ENCODE measurements at places on chromosomes 1 and 21.

- DNase-seq, result no peak
These were observed 35.6 kb upstream of the RNPC3 start for GRCh38 chr1:103489935-103490334.

DNA sequence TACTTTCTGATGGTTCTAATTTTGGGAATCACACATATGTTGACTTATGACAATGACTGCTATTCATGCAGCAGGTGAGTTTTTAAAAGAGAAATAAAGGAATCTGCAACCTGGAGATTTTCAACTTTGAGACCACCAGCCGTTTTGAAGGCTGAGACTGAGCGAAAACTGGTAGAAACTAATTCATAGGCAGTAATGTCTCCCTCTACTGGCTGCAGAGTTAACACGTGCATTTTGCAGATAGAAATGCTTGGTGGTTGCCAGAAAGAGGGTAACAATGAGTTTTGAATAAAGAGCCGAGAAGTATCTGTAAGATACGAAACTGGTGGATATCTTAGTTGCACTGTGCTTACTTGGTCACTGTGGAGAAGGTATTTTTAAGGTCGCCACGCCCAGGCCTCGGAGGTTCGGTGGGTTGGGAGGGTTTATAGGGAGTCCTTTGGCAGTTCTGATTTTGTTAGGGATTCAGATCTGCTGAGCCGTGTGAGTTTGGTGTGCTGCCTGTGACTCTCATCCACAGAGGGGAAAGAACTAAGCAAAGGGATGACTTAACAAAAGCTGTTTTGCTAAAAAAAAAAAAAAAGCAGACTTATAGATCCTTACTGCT, 83.0 kb downstream of the RYR2 start:
- DNase-seq, result no peak

DNA sequence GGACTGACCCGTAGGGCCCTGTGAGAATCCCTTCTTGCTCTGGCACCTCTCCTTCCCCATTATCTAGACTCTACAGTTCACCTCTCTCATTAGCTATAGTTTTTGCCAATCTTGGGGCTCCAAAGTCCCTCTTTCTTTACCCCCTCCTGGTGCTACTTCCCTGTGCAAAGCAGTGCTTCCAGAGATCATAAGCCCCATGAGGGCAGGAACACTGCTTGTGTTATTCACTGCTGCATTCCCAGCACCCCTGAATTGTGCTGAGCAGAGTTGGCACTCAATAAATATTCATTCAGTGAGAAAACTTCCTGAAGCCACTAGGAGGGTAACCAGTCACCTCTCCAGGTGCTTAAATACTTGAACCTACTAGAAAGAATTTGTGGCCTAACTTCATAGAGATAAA, 2.1 kb upstream of the H3-3A start:
- DNase-seq, result no peak

- no peak for DNase-seq
These were observed 82.7 kb downstream of the CDC7 start for GRCh38 chr1:91583326-91583755.

DNA sequence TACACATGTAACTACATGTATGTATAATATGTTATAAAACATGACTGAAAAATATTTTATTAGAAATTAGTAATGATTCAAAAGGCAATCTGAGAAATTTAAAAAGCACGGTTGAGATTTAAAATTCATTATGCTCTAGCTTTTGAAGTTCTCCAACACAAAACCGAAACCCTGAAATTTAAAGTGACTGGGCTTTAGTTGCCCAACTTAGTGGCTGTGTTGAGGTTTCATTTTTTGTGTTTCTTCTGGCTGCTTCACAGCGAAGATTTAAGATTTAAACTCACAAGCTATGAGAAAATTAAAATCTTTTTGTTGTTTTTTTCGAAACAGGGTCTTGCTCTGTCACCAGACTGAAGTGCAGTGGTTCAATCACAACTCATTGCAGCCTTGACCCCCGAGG, 1058.7 kb downstream of the NCAM2 start:
- no peak for DNase-seq

DNA sequence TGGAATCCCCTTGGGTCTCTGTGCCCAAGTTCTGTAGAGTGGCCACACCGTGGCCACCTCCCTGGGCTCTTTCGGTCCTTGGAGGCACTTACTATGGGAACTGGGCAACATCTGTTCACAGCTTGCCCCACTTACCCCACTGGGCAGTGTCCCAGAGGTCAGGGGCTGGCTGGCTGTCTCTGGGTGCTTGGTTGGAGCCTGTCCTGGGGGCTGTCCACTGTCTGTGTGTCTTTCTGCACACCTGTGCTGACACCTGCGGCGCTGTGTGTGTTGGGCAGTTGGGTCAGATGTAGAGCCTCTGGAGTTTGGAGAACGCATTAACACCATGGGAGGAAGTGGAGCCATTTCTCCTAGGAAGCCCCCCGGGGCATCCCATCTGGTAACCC, 1.3 kb upstream of the TMEM54 start:
- no peak for DNase-seq

DNA sequence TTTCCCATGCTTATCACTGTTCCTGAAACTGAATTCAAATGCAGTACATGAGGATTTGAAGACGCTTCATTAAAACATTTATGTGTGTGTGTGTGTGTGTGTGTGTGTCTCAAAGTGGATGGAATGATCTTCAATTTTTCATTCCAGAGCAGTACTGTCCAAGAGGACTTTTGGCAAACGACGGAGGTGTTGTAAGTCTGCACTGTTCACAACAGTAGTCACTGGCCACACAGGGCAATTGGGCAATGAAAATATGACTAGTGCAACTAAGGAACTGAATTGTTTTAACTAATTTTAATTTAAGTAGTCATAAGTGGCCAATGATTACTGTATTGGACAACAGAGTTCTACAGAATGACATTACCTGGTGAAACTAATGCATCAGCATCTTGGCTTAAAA, 5.0 kb downstream of the TAF5L start:
- no peak for DNase-seq

DNA sequence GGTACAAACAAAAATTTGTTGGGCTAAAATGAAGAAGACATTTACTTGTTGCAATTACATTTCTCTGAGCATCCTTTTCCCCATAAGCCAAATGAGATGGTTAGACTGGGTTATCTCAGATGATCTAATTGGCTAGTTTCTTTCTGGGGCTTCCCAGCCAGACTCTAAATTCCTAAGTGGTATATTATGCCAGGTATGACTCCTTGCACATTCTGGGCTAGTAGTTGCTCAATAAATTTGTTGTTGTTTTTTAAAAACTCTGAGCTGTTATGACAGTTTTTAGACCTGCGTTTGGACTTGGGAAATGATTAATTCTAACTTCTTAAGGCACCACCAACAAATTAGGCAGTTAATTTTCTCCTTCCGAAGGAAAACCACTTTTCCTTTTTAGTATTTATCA, 66.1 kb downstream of the UCK2 start:
- DNase-seq, result no peak

DNA sequence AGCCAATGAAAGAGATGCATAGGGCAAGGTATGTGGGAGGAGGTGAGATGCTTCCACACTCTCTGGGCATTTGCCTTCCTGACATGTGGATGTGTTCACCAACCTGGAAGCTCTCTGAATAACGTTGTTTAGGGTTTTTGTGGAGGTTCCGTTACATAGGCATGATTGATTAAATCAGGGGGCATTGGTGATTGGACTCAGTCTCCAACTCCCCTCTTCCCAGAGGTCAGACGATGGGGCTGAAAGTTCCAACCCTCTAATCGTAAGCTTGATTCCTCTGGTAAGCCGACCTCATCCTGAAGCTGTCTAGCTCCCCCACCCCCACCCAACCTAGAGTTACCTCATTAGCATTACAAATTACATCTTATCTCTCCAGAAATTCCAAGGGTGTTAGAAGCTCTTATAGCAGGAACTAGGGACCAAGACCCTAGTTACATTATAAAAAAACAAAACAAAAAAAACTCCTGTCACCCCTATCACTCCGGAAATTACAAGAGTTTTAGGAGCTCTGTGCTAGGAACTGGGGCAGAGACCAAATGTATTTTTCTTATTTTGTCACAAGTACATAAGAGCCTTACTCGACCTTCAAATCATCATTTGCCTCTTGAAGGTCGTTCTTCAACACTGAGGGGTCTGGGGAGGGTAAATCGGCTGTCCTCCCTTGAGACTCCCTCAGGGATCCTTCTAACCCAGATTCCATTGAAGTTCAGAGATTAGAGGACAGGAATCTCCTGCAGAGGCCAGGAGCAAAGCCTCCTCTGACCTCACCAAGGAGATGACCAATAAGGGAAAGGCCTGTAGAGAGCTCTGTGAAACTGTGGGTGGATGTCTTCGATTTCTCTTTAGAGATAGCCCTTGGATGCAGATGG, 58.2 kb downstream of the DNTTIP2 start:
- DNase-seq, result no peak

DNA sequence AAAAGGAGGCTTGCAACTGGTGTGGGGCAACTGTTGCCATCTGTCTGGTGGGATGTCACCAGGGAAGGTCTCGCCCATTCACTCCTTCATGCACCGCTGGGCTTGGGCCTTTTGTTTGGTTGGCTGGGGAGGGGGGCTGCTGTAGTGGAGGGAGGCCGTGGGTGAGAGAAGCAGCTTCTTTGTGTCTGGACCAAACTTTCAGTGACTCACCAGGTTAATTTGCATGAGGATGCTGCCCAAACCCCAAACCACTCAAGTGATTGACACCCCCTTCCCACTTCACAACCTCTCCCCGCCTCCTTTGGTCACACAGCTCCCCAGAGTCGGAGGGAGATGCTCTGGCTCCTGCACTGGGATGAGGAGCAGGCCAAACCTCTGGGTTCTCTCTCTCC, 19.7 kb downstream of the BTG2 start:
- DNase-seq, result no peak

- no peak for DNase-seq
These were observed 19.2 kb downstream of the AGPAT3 start for GRCh38 chr21:43884012-43884860.

DNA sequence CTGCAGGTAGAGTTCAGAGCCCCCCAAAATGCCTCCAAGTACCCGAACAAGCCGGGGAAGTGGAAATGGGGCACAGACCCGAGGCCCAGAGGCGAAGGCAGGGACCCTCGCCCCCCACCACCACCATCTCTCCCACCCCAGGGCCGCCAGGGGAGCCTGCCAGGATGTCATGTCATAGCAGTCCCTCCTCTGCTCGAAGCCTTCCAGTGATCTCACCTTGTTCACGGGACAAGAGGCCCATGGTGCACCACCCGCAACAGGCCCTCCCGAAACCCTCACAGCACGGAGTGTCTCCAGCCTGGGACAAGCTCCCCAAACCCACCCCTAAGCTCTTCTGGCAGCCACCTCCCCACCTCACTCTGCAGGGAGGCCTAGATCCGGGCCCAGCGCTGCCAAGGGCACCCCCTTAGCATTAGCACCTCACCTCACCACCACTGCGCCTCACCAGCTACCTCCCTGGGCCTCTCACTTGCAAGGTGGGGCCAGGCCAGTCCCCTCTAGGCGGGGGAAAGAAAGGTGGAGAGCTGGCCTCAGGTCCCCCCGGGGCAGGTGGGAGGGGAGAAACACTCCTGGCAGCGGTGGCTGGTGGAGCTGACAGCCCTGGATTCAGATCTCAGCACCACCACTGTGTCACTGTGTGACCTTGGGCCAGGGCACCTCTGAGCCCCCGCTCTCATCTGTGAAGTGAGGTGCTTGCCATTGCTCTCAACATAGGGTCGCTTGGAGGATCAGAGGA, 13.3 kb downstream of the CHD5 start:
- no peak for DNase-seq

DNA sequence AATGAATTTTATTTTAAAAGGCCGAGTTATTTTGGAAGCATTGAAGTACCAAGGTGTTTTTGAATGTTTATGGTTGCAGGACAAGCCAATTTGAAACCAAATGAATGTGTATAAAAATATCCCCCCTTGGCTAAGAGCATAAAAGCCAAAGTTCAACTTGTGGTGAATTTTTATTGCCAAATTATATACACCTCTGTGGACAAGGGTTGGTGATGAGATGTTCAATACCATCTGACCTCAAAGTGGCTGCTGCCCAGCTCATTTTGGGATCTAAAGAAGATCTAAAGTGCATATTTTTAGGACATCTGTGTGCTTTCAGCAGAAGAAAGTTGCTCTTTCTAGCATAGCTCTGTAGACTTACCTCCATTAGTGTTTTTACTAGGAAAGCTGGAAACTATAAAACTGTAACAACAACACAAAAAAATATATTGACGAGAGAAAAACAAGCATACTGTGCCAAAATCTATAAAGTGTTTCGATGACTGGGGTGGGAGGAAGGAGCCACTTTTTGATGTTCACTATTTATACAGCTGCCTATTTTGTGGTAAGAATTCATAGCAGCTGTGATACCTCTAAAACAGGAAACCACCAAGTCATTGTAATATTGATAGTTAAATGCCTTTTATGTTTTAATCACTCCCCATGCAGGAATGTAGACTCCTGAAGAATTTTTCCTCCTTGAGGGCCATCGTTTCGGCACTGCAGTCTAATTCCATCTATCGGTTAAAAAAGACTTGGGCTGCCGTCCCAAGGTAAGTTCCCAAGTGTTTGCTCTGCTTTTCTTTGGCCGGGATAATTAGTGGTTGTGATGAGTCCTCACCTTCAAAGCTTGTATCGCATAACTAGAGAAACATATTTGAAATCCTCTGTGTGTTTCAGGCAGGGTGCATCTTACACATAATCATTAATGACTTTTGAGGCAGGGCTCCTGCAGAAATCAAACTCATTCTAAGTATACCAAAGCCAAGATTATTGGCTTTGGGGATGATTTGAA, 83.2 kb downstream of the RGL1 start:
- DNase-seq, result no peak

GRCh38 chr1:186609183-186609582, 71.0 kb downstream of the PTGS2 start:
- no peak for DNase-seq

DNA sequence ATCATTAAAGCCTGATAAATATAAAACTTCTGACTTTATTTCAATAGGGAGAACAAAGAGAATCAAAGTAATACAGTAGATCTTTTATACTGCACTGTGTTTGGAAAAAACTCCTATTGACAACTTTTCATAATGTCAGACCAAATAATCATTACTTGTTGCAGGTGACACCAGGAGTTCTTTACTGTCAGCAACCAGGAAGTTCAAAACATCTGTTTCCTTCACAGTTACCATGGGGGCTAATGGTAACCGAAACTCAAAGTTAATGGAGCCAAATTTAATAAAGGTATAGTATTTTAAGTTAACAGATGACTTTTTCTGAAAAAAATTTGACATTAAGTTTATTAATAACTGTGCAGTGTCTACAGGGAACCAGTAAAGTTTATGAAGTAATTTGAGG, 10.6 kb downstream of the EFCAB7 start:
- DNase-seq, result no peak

Measured in stimulated activated CD8-positive, alpha-beta memory T cell treated with anti-CD3 and anti-CD28 coated beads, Interleukin-15, amount 100 ng/mL, for 24 hours (primary cell).